ENCODE measurements at places on chromosomes 12 and 14. TPM values are rescaled to one million over a fixed set of nuclear protein-coding genes. Genes with fewer than 3 reads are reported as not detected.

DNA sequence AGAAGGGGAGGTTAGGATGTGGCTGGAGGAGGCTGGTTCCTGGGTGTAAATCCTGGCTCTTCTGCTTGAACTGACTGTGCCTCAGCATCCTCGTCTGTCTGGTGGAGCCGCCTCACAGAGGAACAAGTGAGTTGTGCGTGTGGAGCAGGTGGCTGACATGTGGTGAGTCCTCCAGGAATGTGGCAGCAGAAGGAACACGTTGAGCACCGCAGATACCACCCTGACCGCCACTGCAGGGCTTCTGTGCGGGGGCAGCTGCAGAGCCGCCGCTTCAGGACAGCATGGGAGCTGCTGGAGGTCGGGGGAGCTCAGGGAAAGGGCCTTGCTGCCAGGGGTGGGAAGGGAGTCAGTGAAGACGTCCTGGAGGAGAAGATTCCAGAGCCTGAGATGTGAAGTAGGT, 48.9 kb downstream of the TRAF3 start:
- no peak for ATAC-seq

GRCh38 chr14:49621114-49621881, 699 bp downstream of the MGAT2 start:
- peak; percentile 32 for ATAC-seq

DNA sequence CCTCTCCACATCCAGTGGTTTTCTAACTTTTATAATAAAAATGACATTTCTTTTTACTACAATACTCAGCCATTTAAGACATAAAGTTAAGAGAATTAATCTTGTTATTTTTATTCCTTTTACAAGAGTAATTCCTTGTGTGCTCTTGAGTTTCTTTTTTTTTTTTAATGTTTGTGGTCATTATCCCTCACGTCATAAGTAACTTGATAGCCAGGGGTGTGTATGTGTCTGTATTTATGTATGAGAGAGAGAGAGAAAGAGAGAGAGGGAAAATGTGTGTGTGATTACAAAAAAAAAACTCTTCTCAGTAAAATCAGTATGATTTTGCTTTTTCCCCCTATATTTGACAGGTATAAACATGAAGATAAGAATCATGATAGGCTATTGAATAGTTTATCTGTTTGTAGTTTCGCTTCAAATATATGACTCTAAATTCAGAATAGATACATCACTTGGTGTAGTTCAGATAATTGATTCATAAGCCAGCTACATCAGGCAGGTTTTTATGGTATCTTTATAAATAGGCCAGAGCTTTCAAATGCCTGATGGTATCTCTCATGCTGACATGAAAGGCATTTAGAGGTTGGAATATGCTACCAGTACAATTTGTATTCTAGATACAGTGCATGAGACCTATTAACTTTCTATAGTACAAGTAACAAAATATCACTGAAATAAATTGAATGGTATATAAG, 34.9 kb downstream of the RERGL start:
- peak; percentile 56 for ATAC-seq

Gene OASL
- 0.59 TPM for total RNA-seq

Gene CMKLR1
- 0.21 TPM for total RNA-seq

Gene FGF6
- total RNA-seq = not detected

DNA sequence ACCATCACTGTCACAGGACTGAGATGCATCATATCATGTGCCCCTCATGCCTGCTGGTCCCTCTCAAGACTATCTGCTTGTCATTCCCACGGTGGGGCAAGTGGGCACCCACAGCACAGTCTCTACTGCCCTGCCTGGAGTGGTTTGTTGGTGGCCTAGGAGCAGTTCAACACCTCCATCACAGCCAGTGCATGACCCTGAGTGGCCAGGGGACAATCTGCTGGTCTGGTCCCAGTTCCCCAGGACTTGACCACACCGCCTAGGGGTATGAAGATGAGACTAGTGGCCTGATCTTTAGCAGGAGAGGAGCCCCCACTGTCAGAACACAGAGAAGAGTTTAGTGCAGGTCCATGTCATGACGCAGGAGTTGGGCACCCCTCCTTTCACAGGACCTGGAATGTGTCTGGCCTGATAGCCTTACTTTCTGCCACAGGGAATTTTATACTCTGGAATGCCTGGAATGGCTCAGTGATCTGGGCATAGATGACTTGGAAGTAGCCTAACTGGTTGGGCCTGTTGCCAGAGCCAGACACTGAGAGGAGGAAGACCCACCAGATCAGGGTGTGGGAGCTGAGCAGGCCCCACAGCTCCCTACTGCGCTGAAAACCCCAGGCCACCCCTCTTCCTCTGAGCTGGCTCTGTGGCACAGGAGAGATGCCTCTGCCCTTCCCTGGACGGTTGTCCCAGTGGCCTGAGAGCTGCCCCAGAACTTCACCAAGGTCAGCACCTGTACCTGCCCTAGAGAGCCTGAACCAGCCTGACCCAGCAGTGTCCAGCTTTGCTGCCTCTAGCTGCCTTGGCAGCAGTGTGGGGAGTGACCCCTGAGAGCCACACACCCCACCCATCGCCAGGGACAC, 83.3 kb downstream of the PUS7L start:
- no peak for ATAC-seq

Gene IFNG-AS1
- total RNA-seq = 0.57 TPM

DNA sequence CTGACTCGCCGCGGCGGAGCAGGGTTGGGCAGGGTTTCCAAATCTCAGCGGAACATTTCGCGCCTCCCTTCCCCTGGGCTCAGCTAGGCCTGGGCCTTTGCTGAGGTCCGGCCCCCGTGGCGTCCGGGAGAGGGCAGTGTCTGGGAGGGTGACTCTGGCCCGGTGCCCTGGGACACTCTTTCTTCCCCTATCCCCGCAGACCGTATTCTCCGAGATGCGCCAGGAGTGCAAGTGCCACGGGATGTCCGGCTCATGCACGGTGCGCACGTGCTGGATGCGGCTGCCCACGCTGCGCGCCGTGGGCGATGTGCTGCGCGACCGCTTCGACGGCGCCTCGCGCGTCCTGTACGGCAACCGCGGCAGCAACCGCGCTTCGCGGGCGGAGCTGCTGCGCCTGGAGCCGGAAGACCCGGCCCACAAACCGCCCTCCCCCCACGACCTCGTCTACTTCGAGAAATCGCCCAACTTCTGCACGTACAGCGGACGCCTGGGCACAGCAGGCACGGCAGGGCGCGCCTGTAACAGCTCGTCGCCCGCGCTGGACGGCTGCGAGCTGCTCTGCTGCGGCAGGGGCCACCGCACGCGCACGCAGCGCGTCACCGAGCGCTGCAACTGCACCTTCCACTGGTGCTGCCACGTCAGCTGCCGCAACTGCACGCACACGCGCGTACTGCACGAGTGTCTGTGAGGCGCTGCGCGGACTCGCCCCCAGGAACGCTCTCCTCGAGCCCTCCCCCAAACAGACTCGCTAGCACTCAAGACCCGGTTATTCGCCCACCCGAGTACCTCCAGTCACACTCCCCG, 3.0 kb downstream of the WNT1 start:
- peak; percentile 76 for ATAC-seq

DNA sequence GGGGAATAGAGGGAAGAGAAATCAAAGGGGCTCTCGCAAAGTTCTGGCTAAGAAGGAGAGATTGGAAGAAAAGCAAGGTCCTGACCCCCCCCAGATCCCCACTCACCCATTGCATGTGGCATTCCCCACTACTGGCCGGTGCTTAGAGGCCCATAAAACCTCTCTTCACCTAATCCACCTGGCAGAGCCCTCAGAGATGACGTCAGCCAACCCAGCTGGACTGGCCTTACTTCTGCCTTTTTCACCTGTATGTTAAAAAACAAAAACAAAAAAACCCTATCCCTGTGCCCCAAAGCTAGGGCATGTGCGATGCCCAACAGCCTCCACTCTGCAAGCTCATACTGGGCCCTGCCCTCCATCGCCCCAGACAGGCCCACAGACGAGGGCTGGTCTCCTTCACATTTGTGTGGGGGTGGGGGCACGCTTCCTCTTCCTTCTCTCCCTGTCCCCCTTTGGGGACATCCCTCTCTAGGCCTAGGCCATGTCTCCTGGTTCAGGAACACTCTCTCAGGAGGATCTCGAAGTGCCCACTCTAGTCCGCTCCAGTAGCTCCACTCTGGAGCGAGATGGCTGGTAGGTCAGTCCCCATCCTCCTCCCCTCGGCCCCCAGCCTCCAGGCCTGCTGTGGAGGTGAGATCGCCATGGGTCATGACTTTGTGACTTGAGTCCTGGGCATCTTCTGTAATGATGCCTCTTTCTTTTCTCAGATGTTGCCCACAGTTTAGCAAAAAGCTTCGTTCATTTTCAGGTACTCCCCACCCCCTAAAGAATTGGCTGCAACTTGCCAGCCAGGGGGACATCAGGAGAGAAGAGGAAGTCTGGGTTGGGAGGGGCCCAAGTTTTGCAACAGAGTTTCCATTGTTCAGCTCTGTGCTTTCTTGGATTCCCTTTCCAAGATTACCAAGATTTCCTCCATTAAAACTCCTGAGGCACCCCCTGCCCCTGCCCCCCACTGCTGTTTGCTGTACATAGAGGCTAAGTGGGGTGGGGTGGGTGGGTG, 37.0 kb downstream of the FIGNL2 start:
- no peak for ATAC-seq

Gene SLC25A21
- total RNA-seq = 1.1 TPM

GRCh38 chr14:63952933-63953437, 100.2 kb downstream of the SYNE2 start:
- ATAC-seq = no peak

DNA sequence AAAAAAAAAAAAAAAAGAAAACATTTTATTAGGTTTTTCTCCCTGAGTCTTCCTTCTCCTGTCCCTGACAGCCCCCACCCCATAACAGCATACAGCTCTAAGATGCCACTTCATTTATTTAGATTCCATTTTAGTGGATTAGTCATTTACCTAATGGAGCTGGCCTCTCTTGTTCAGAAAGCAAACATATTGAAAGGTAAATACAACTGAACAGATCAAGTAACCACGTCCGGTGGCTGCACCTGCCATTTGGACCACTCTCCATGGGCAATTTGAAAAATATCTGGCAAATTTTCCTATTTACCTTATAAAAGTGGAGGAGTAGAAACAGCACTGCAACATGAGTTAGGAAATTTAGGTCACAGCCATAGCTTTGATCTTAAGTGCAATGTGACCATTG, 254.6 kb downstream of the C12orf42 start:
- no peak for ATAC-seq

DNA sequence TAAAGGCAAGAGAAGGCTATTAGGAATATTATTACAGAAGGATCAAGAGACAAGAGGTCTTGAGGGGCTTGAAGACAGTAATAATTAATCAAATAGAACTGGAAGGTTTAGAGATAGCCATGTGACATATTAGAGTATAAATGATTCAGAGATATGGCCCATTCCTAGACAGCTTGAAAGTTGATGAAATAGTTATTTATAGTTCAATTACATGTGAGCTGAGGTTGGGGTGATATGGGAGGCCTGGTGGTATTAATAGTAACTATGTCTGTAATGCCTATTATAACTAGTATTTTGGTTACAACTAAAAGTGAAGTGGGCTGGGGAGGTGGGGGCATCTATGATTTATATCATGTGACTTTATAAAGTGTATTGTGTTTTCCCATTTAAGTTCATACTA, 14.1 kb upstream of the MIS18BP1 start:
- ATAC-seq = no peak

- ATAC-seq = no peak
Measured at GRCh38 chr12:26102953-26103352, 21.9 kb downstream of the BHLHE41 start.

Gene C12orf56
- total RNA-seq = 0.59 TPM

- peak; percentile 30 for ATAC-seq
Measured at GRCh38 chr14:22821193-22822015, 6.2 kb upstream of the SLC7A7 start.

Gene MIS18BP1
- total RNA-seq = 8.0 TPM

- ATAC-seq = no peak
Measured at GRCh38 chr14:75610834-75611233, 32.4 kb downstream of the FLVCR2 start.

- peak; percentile 74 for ATAC-seq
Measured at GRCh38 chr14:50560931-50561285, 963 bp downstream of the ATL1 start.

Gene POTEM
- not detected for total RNA-seq

Gene NCAPD2
- 14.2 TPM for total RNA-seq

Gene FOXN4
- total RNA-seq = not detected

Gene SMCO2
- not detected for total RNA-seq

Gene CPNE6
- 0.98 TPM for total RNA-seq

- ATAC-seq = no peak
Measured at GRCh38 chr12:70772836-70773235, 135.6 kb upstream of the PTPRB start.

GRCh38 chr14:56686416-56686815, 106.8 kb downstream of the TMEM260 start:
- peak; percentile 40 for ATAC-seq

Gene SOAT2
- not detected for total RNA-seq

DNA sequence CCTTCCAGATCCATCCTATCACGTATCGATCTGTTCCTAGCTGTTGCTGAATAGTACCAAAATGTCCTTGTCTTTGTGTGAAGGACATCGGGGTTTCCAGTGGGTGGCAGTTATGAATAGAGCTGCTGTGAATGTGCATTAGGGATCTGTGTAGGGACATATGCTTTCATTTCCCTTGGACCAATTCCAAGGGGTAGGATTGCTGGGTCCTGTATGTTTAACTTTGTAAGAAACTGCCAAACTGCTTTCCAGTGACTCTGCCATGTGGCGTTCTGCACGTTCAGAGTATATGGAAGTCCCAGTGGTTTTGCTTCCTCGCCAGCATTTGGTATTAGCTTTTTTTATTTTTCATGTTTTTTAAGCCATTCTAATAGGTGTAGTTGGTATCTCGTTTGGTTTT, 28.6 kb downstream of the PACS2 start:
- no peak for ATAC-seq

GRCh38 chr14:26791117-26791806, 193.4 kb upstream of the NOVA1 start:
- no peak for ATAC-seq

- peak; percentile 34 for ATAC-seq
Measured at GRCh38 chr14:22848351-22849164, 12.2 kb downstream of the MMP14 start.

GRCh38 chr14:86915406-86915805, 1077.6 kb downstream of the GALC start:
- no peak for ATAC-seq

DNA sequence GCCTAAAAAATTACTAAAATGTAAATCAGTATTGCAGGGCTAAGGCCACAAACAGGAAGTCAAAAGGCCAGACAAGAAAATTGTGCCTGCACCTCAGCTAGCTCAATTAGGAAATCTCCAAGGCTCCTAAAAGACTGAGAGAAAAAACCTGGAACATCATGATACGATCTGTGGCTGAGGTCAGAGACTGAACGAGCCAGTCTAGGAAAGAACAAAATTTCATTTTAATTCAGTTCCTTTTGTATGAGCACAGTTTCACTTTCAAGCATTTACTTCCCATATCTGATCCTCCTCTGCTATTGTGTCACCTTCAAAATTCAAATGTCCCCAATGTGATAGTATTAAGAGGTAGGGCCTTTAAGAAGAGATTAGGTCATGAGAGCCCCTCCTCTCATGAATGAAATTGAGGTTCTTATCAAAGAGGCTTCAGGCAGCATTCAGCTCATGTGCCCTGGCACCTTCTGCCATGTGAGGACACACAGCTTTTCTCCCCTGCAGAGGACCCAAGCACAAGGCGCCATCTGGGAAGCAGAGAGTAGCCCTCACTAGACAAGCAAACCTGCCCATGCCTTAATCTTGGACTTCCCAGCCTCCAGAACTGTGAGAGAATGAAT, 14.8 kb downstream of the PRKAB1 start:
- no peak for ATAC-seq

GRCh38 chr14:75428230-75429104, 645 bp downstream of the JDP2 start:
- ATAC-seq = peak; percentile 57

Gene ADGRD1
- 0.59 TPM for total RNA-seq

- ATAC-seq = no peak
Measured at GRCh38 chr12:131831635-131832041, 3.4 kb downstream of the MMP17 start.
